ENCODE measurements at places on chromosomes 1 and 21. TPM values are rescaled to one million over a fixed set of nuclear protein-coding genes. Genes with fewer than 3 reads are reported as not detected.

The TAS1R1 gene
- polyA plus RNA-seq: 0.08 TPM

The CACNA1S gene
- polyA plus RNA-seq: not detected

The CFHR1 gene
- polyA plus RNA-seq: not detected

The SIM2 gene
- 6.9 TPM for polyA plus RNA-seq

The NR1I3 gene
- not detected for polyA plus RNA-seq

The KRTAP15-1 gene
- polyA plus RNA-seq: not detected

The LCE1C gene
- polyA plus RNA-seq: 0.23 TPM

The GUCA2B gene
- 4.9 TPM for polyA plus RNA-seq

The CHRM3 gene
- 0.92 TPM for polyA plus RNA-seq

The OR2T11 gene
- polyA plus RNA-seq: not detected

The OR6K3 gene
- not detected for polyA plus RNA-seq

The FMOD gene
- 39.7 TPM for polyA plus RNA-seq

The SMCP gene
- polyA plus RNA-seq: not detected

The OLFML3 gene
- 19.9 TPM for polyA plus RNA-seq

The CRNN gene
- polyA plus RNA-seq: not detected

The AMY1C gene
- not detected for polyA plus RNA-seq

The S100A1 gene
- 45.5 TPM for polyA plus RNA-seq

The SPRR2F gene
- 1.5 TPM for polyA plus RNA-seq

The RBM34 gene
- 79.7 TPM for polyA plus RNA-seq

The CAMK2N1 gene
- polyA plus RNA-seq: 11.0 TPM

The CACNA1E gene
- 0.03 TPM for polyA plus RNA-seq

The IGSF9 gene
- polyA plus RNA-seq: 2.0 TPM

The ACTL8 gene
- not detected for polyA plus RNA-seq

The LAMC2 gene
- polyA plus RNA-seq: 4.3 TPM

The GCSAML gene
- 0.08 TPM for polyA plus RNA-seq

The CIART gene
- 4.0 TPM for polyA plus RNA-seq

The TTC22 gene
- 4.2 TPM for polyA plus RNA-seq

All from stomach (tissue), 19 donors.